ENCODE measurements at places on chromosomes 2 and 18. TPM values are rescaled to one million over a fixed set of nuclear protein-coding genes. Genes with fewer than 3 reads are reported as not detected.

The GRB14 gene
- total RNA-seq = 0.43 TPM

- DNase-seq = no peak
Observed at GRCh38 chr2:53247956-53248735, 519.5 kb upstream of the CHAC2 start.

DNA sequence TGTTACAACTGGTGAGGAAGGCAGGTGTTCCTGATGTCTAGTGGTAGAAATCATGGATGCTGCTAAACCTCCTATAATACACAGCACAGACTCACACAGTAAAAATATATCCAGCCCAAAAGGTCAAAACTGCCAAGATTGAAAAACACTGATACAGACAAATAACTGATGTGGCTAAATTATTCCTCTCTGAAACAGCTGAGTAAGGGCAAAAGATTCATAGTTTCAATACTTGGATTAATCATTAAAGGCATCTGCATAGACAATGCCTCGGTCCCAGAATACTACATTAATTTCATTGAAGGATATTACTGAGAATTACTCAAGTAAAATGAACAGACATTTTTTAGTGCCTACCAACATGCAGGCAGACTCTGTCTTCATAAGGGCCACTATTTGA lies 180.7 kb upstream of the CRIM1 start:
- DNase-seq = no peak

The TXNDC2 gene
- 0.10 TPM for total RNA-seq

The DUSP11 gene
- total RNA-seq = 21.4 TPM

The SAG gene
- not detected for total RNA-seq

The PID1 gene
- 8.5 TPM for total RNA-seq

DNA sequence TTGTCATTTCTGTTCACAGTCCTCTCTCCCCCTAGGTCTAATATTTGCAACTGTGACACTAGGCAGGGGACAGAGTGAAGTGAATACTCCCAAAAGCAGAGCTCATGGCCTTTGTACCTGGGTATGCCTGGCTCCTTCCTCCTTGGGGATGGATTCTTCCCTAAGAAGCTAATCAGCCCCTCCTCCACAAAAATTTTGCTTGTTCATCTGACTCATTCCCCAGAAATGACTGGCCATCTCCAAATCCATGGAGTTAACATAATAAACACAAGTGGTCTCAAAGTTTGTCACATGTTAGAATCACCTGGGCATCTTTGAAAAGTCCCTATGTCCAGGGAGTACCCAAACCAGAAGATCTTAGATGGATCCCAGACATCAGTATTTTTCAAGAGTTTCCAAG lies 65.3 kb downstream of the SUCLG1 start:
- DNase-seq = no peak

The CFC1 gene
- total RNA-seq = not detected

DNA sequence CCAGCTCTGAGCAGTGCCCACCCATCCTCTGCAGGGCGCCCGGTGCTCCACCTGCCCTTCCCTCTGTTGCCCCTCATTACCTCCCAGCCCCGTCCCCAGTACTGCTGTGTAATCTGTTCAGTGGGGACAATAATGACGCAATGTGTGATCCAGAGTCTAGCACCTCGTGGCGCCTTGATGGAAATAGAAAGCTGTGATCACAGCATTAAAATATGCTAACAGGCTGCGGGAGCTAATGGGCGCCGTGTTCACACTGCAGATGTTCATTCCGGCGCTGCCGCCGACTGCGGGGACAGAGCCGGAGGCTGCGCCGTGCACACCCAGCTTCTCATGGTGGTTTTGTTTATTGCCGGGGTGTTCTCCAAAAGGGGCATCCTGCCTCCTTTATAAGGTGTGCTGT lies 235.2 kb downstream of the LDLRAD4 start:
- no peak for DNase-seq
